Cortex of kidney (tissue), 1 donor: ENCODE measurements at places on chromosomes 5 and 9.

GRCh38 chr5:38420691-38421390, 135.6 kb downstream of the LIFR start:
- no peak for DNase-seq

GRCh38 chr5:32325062-32325461, 12.3 kb upstream of the MTMR12 start:
- no peak for DNase-seq

- no peak for DNase-seq
Measured at GRCh38 chr5:39420482-39421145, 4.2 kb downstream of the DAB2 start.

- no peak for DNase-seq
Measured at GRCh38 chr9:100437860-100438805, 11.2 kb downstream of the MSANTD3 start.

DNA sequence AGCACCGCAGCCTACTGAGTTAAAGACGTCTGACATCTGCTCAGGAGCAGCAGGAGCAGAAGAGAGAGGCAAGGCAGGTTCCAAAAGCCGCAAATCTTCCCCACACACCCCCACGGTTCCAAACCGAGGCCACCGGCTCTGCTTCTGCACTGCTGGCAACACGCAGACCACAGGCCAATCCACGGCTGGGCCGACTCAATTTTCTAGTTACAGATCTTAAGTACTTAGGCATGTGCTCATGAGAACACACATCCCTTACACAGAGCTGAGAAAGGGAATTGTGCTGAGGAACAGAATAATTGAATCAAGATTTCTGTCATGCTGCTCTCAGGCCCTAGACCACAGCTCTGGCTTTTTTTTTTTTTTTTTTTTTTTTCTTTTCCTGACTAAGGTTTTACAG, 32.6 kb downstream of the PAX5 start:
- no peak for DNase-seq

DNA sequence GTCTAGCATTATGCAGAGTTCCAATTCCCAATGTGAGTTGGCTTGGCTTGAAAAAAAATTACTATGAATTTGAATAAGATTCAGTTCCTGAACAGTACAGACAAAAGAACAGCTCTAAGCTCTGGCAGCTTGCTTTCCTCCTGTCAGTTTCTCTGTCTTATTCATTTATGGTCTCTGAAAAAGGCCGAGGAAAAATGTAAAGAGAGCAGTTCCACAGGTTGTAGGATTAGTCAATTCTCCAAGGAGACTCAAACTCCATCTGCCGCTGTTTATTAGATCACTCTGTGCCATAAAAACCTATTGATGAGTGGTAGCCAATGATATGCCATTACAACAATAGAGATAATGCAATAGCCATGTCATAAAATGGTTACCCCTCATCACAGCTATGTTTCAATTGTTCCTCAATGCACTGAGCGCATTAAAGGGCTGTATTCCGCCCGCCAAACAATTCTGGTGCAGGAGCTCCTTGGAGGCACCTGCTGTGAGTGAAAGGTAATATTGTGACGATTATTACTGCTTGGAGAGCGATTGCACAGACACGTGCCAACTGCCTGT, 188.2 kb downstream of the ARRDC3 start:
- no peak for DNase-seq

GRCh38 chr9:116087751-116088194, 65.8 kb upstream of the PAPPA start:
- DNase-seq, result no peak
